Camera-type eye (tissue), 1 donor: ENCODE measurements at places on chromosomes 7 and 10. TPM values are rescaled to one million over a fixed set of nuclear protein-coding genes. Genes with fewer than 3 reads are reported as not detected.

SLC18A3 gene
- total RNA-seq, result 1.3 TPM

SPDYE2B gene
- not detected for total RNA-seq

DNAJC12 gene
- 7.9 TPM for total RNA-seq

ACHE gene
- total RNA-seq, result 25.7 TPM
